NCI-H1105 treated with DMSO at 0.1 percent for 48 hours (cell line): ENCODE measurements at places on chromosomes 7 and 10.

GRCh38 chr7:92636018-92636560 is 45.9 kb upstream of the FAM133B start:
- DNase-seq: no peak

- DNase-seq: peak; percentile 63
Observed at GRCh38 chr7:130242198-130243014, 24.3 kb upstream of the CPA2 start.

DNA sequence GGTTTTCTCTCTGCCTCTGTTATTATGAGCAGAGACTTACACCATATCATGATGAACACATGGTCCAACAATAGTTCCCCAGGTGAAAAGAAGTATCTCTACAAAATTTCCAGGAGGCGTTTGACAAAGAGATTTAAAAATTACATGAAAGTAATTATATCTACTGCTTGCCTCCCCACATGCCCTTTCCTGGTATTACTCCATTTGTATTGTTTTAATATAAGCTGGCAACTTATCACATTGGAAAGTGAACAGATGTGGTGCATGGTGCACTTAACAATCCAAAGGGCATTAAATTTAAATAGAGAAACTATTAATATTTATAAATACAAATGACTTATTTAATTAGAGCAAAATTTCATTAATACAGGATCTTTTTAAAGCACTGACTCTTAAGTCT is 638.2 kb downstream of the ANKRD7 start:
- DNase-seq: no peak

DNA sequence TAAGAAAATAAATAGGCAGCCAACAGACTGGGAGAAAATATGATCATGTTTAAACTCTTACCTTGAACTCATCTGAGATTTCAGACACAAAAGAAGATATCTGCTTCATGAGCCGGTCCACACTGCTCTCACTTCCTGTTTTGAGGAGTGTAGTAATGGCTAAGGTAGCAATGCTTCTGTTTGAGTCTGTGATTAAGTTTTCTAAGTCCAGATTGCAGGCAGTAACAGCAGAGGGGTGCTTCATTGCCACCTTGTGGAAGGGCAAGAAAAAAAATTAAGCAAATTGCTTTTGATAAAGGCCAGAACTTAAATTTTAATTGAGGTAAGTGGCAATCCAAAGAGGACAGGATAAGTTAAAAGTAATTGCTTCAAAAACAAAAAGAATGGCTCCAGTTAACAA is 69.1 kb downstream of the MEST start:
- DNase-seq: peak; percentile 48

DNA sequence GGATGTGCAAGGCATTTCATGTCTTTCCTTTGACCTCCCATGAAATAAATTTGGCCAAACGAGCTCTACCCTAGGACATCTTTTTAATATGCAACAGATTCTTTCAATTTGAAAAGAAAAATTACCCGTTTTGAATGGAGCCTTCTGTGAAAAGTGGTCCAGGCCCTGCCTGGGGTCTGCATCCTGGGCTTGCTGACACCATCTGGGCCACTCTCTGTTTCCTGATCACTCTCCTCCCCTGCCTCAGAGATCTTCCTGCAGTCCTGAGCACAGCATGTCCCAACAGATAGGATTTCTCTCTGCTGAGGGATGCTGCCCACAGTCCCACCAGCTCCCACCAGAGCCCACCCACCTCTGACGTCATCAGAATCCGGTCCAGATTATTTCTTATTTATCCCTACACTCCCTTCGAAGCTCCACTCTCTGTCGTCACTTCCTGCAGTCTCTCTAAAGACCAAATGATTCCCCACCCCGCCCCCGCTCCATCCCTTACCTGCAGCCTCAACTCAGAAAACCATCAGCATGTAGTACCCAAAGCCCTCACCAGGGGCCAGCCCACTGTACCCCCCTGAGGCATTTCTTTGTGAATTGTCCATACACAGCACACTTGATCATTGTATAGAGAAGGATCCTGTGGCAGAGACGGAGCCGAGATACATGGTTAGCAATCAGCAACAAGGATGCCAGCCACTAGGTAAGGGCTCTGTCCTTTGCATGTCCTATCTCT is 192.1 kb upstream of the MGMT start:
- no peak for DNase-seq

DNA sequence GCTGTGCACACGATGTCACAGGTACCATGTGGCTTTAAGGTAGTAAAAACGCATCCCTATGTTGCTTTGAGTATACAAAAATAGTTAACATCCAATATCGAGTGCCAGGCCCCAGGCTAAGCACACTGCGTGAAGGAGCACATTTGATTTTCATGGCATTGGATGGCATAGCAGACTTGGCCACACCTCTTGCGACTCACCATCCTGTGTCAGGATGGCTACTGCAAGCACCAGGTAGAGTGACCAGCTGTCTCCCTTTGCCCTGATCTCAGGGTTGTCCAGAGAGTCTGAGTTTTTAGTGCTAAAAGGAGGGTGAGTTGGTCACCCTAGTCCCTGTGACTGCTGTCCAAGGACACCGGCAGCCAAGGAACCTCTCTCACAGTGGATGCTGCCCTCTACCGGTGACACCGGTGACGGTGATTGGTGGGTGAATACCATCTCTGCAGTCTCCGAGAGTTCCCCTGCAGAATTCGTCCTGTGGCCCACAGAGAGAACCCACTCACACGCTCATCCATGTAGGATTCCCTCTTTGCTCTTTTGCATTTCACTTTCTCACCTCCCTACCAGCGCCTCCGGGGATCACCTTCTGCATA is 76.1 kb downstream of the BICC1 start:
- DNase-seq: no peak

GRCh38 chr10:30294476-30295240 is 54.4 kb downstream of the MTPAP start:
- peak; percentile 15 for DNase-seq
